ENCODE measurements at places on chromosomes 4 and X. TPM values are rescaled to one million over a fixed set of nuclear protein-coding genes. Genes with fewer than 3 reads are reported as not detected.

DNA sequence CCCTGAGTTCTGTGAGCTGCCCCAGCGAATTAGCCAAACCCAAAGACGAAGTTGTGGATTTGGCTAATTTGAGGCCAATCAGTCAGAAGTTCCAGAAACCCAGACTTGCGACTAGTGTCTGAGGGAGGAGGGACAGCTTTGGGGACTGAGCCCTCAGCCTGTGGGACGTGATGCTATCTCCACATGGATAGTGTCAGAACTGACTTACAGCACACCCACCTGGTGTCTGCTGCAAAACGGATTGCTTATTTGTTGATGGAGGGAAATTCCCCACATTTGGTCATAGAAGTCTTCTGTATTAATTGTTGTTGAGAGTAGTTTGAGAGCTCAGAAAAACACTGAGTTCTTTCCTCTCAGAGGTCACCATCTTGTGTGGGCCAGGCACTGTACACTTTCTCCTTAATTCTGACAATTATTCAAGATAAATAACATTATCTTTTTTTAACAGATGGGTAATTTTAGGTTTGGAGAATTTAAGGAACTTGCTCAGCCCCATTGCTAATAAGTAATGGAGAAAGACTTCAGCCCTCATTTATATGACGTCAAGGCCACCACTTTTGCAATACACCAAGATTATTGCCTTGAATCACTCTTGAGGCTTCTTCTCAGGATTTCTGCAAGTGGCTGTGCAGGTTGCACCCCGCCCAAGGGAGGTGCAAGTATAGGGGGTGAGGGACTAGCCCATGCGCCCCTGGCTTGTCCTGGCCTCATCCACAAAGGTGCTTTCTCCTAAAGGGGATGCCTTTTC is 16.7 kb downstream of the CLRN2 start:
- DNase-seq = no peak
- peaks cover 5% of the 10 kb centered on the region for H3K27me3 ChIP-seq
- no peaks in the 10 kb centered on the region for H3K36me3 ChIP-seq
- no peaks in the 10 kb centered on the region for H3K4me1 ChIP-seq
- H3K4me3 ChIP-seq = no peak overlapping the region

GRCh38 chr4:130073145-130073790 is 977.3 kb downstream of the C4orf33 start:
- H3K4me1 ChIP-seq = no peaks in the 10 kb centered on the region
- no peak for DNase-seq
- H3K27ac ChIP-seq = no peak overlapping the region
- no peak overlapping the region for H3K4me3 ChIP-seq
- H3K27me3 ChIP-seq = no peaks in the 10 kb centered on the region

DNA sequence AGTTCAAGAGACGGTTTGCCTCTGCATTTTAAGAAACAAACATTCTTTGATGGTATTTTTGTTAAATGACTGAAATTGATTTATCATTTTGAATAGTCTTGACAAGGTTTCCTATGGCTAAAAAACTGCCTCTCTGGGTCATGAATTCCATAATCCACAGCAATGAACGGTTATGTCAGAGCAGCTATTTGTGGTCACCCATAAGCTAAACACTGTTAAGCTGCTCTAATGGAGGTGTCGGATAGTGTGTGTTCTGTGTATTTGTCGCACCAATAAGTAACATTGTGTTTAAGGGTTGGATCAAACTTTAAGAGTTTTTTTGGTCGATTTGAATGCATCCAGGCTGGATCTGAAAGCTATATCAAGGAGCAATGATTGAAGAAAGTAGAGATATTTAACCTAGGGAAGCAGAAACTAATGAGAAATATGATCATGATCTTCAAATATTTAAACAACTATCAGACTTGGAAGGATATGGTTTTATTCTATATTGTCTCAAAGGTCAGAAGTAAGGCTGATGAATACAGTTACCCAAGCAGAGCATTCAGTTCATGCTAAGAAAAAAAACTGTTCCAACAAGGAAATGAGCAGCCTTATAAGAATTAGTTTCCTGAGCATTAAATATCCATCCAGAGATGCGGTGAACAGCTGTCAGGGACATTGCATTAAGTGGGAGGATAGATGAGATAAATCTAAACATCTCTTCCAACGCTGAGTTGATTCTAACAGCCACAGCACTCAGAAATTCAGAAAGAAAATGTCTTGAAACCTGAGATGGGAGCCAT is 232.3 kb upstream of the RPS6KA3 start:
- peaks cover 31% of the 10 kb centered on the region for H3K4me1 ChIP-seq
- no peak for DNase-seq
- peaks cover 12% of the 10 kb centered on the region for H3K27me3 ChIP-seq
- no peak overlapping the region for H3K27ac ChIP-seq
- no peak overlapping the region for H3K4me3 ChIP-seq
- peaks cover 2% of the 10 kb centered on the region for H3K36me3 ChIP-seq

- no peak for DNase-seq
- H3K36me3 ChIP-seq = no peaks in the 10 kb centered on the region
- H3K4me3 ChIP-seq = no peak overlapping the region
- H3K27ac ChIP-seq = no peak overlapping the region
- no peaks in the 10 kb centered on the region for H3K4me1 ChIP-seq
- H3K27me3 ChIP-seq = no peaks in the 10 kb centered on the region
Observed at GRCh38 chrX:87003031-87003430, 514.6 kb upstream of the KLHL4 start.

DNA sequence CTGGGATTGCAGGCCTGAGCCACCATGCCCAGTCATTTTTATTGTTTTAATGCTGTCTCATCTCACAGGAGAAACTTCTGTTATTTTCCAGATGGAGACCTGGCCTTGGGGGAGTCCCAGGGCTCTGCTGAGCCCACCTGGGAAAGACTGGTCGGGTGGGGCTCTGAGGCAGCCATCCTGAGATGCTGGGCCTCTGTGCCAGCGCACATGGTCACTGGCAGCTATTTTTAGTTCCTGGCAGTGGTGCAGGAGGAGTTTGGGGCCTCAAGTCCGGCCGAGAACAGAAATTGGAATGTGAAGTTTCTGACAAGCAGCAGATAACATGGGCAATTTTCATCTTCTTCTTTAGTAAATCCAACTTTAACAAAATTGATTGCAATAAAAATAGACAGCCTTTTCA is 44.5 kb downstream of the SORCS2 start:
- H3K4me3 ChIP-seq = no peak overlapping the region
- DNase-seq = no peak
- no peaks in the 10 kb centered on the region for H3K27me3 ChIP-seq
- no peaks in the 10 kb centered on the region for H3K4me1 ChIP-seq
- no peak overlapping the region for H3K27ac ChIP-seq
- no peaks in the 10 kb centered on the region for H3K36me3 ChIP-seq

DNA sequence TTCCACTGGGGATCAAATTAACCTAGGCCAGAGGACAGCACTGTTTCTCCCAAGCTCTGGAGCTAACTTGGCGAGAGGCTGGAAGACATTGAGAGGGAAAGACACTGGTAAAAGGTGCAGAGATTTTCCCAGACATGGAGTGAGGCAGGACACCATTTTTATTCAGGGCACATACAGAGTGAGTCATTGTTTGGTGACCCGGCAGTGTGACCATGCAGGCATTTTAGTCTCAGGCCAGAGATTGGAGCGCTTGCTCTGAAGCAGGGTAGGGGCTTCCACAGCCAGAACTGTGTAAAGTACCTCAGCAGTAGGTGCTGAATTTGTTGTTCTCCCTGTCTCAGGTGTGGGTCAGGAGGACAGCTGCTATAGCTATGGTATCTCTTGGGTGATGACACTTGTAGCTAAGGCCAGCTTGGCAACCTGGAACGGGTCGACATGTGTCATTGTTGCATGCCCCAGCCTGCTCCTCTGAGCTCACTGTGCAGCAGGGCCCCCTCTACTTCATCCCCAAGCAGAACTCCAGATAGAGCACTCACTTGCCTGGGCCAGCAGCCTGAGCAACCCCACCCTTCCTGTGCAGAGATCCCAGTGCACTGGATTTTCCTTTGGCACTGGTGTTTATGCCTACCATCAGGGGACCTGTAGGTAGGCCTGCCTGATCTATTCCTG is 79.8 kb upstream of the ATP8A1 start:
- H3K4me1 ChIP-seq = no peaks in the 10 kb centered on the region
- H3K27me3 ChIP-seq = peaks cover 9% of the 10 kb centered on the region
- no peaks in the 10 kb centered on the region for H3K36me3 ChIP-seq
- H3K4me3 ChIP-seq = no peak overlapping the region
- H3K27ac ChIP-seq = no peak overlapping the region

DNA sequence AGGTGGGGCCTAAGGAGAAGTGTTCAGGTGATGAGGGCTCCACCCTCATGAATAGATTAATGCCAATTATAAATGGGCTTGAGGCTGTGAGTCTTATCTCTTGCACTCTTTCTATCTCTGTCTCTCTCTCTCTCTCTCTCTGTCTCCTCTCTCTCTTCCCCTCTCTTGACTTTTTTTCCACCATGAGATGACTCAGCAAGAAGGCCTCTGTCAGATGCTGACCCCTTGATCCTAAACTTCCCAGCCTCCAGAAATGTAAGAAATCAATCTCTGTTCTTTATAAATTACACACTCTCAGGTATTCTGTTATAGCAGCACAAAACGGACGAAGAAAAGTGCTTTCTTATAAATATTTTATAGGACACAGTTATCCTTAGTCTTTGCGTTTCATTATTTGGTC is 184.9 kb upstream of the PCDH7 start:
- no peak overlapping the region for H3K4me3 ChIP-seq
- H3K27me3 ChIP-seq = no peaks in the 10 kb centered on the region
- H3K4me1 ChIP-seq = no peaks in the 10 kb centered on the region
- H3K27ac ChIP-seq = no peak overlapping the region

GRCh38 chrX:40663880-40664630 is 16.7 kb upstream of the CXorf38 start:
- no peak overlapping the region for H3K4me3 ChIP-seq
- H3K27ac ChIP-seq = no peak overlapping the region
- no peak for DNase-seq
- H3K27me3 ChIP-seq = no peaks in the 10 kb centered on the region
- no peaks in the 10 kb centered on the region for H3K4me1 ChIP-seq

DNA sequence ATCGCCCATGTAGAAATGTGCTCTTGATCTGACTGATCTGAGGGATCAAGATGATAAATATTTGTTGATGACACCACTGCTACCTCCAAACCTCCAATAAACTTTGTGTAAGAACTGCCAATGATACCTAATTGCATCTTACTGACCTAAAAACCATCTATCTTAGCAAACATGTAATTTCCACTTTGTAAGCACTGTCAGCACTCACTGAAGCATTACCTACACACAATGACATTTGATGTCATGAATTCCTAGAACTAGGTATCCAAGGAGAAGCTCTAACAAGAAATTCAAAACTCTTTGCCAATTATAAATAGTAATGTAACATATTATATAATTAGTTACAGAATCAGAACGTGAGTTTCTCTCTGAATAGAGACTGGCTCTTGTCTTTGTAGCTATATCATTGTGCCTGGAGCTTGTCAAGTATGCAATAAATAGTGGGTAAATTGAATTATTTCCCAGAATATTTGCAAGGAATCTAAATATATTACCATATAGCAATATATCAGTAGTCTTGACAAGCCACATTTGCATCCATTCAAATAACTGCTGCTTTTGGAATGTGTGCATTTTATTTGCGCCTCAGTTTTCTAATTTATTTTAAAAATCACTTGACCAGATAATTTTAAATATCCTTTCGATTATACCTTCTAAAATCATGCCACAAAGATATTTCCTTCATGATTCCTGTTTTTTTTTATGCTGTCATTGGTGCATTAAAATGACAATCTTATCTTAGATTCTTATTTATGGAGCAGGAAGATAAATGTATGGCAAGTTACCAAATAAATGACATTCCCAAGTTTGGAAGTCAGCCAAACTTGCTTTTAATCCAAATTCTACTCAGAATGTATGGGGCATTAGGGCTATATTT is 232.3 kb upstream of the NEIL3 start:
- H3K4me3 ChIP-seq = no peak overlapping the region
- H3K36me3 ChIP-seq = no peaks in the 10 kb centered on the region
- H3K4me1 ChIP-seq = no peaks in the 10 kb centered on the region
- H3K27ac ChIP-seq = no peak overlapping the region
- H3K27me3 ChIP-seq = peaks cover 2% of the 10 kb centered on the region

ALPK1 gene
- total RNA-seq = 9.7 TPM

Data from activated T-helper 1 cell treated with anti-CD3 and anti-CD28 coated beads, Interleukin-12 subunit alpha, Interleukin-12 subunit beta, Interleukin-2, Interleukin-4 antibody, amounts not matched to agents 30 ng/mL and 10 ng/mL and 1 ng/mL, durations not matched to agents 14 hours and 24 hours and 36 hours (primary cell).